ENCODE measurements at places on chromosomes 1 and 21.

DNA sequence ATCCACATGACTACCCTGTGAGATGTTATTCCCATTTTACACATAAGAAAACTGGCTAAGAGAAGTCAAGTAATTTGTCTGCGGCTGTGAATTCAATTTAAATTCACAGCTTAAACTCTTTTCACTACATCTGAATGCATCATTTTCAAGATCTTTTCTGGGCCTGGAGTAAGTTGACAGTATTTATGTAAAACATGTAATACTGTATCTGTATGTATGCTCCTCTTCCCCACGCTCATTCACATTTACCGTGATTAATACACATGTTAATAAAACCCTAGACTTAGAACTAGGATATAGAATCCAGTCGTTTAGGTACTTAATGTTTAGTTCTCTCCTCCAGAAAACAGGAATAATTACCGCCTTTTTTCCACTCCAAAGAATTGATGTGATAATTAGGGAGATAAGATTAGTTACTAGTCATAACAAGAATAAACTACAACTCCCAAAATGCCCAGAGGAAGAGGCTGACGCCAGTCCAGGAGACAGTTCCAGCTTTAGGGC lies 442 bp upstream of the PPP1R12B start:
- DNase-seq, result no peak

GRCh38 chr1:18060366-18060765 lies 47.2 kb upstream of the IGSF21 start:
- DNase-seq, result no peak

- DNase-seq, result peak; percentile 82
Measured at GRCh38 chr1:50272912-50273311, 150.3 kb downstream of the DMRTA2 start.

DNA sequence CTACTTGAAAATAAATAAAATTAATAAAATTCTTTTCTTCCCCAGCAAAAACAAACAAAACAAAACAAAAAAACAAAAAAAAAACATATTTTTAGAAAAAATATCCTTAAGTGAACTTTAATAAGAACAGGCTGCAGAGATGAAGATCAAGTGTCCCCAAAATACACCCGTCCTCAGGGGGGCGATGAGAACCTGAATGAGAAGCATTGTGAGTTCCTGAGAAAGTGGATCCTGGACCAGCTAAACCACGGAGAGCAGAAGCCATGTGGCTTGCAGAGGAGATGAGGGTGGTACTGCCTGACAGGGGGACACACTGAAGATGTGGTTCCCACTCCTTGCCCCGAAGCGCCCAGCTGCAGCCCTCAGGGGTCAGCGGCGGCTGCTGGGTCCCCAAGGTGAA lies 89.3 kb downstream of the ITPKB start:
- no peak for DNase-seq

GRCh38 chr1:228511546-228512445 lies 24.6 kb downstream of the RNF187 start:
- DNase-seq, result no peak

DNA sequence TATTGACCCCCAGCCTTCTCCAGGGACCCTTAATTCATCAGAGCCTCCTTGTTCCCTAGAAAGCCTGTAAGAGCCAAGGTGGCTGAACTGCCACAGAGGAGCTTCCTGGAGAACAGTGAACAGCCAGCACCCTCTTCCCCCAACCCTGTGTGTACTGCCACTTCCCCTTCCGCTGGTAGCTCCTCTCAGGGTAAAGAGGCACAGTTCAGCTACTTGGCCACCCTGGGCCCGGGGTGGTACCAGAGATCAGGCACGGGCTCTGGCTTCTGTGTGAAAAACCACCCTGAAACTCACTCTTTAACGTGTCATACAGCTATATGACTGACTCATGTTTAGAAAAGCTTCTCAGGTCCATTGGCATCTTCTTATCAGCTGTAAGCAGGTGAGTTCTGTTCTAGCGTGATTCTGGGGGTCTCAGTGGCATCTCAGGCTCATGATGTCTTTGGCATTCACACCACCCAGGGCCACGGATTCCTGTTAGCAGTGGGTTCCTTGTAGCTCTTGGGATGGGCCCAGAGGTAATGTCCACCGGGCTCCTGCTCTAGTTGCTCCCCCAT lies 22.4 kb downstream of the ARMH1 start:
- no peak for DNase-seq

All from BE2C (cell line).